ENCODE measurements at places on chromosomes 4 and X.

DNA sequence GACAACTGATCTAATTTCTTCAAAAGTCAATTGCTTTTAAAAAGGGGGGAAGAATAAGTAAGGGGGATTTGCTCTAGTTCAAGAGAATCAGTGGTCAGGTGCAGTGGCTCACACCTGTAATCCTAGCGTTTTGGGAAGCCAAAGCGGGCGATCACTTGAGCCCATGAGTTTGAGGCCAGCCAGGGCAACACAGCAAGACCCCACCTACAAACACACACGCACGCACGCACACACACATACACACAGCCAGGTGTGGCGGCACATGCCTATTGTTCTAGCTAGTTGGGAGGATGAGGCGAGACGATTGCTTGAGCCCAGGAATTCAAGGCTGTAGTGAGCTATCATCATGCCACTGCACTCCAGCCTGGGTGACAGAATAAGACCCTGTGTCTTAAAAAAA is 9.6 kb downstream of the GRSF1 start:
- DNase-seq = no peak

GRCh38 chrX:140354431-140355120 is 150.3 kb downstream of the SOX3 start:
- DNase-seq = no peak

DNA sequence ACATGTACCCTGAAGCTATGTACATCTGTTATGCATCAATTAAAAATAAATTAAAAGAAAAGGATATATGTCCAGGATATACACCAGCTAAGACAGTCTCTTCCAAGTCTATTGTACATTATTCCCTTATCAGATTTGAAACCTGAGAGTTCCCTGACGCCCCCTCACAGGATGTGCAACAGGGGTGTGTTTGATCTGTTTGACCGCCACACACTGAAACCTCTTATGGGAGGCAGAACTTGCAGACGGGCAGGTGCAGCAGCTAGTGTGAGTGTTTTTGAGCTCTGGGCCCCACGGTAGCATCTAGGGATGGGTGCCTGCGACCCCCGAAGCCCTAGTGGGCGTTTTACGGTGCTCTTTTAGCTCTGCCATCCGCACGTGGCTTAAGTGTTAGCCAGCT is 4.7 kb downstream of the XG start:
- no peak for DNase-seq

GRCh38 chrX:110173192-110174175 is 144.4 kb downstream of the AMMECR1 start:
- DNase-seq = no peak

GRCh38 chrX:2878563-2878962 is 49.8 kb downstream of the GYG2 start:
- no peak for DNase-seq

DNA sequence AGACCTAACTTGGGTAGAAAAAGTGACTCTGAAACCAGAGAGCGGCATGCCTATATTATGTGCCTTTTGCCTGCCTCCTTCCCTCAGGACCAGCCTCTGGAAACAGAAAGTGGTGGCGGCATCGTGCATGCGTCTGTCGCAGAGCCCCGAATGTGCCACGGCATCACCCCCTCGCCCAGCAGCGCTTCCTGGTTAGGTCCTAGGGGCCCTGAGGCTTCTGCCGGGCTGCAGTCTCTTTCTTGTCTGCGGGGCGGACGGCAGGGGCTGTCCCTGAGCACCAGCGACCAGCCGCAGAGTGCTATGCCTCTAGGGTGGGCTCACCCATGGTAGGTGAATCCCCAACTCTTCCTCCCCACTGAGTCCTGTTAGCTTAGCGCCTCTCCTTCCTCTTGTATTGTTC is 68.7 kb downstream of the VSIG4 start:
- no peak for DNase-seq

- DNase-seq = no peak
Observed at GRCh38 chrX:148459343-148459742, 41.1 kb upstream of the AFF2 start.

DNA sequence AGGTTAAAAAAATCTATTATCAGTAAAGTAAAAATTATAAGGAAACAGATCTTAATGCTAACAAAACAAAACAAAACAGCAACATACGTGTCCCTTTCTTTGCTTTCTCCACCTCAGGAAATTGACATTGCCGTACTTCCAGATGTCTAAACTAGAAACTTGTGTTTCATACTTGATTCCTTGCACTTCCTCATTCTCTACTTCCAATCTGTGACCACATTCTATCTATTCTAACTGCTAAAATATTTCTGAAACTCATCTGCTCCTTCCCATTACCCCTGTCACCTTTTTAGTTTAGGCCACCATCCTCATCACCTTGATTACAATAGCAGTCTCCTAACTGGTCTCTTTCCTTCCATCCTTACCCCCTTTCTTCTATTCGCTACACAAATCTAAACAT is 22.5 kb upstream of the RPA4 start:
- no peak for DNase-seq

DNA sequence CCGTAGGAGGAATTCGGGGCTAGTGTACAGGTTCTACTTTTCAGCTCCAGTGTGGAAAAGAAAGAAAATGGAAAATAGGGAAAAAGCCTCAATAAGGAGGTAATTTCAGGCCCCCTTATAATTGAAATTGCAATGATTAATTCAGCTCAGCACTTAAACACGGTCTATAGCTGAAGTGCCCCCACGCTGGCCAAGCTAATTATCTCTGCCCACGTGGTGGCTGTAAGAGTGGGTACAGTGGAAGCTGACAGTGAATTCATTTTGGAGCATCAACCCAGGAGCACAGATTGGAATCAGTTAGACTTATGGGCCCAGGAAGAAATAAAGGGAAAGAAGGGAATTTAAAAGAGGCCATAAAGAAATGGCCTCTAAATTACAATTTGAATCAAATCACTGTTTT is 631.1 kb upstream of the CPEB2 start:
- DNase-seq = no peak

GRCh38 chr4:75557696-75558095 is 1.8 kb downstream of the ODAPH start:
- DNase-seq = no peak

Data from KG1 (cell line).